ENCODE measurements at places on chromosomes 4 and X. TPM values are rescaled to one million over a fixed set of nuclear protein-coding genes. Genes with fewer than 3 reads are reported as not detected.
A peak's percentile ranks its signal among the peaks of the same experiment; 100 is the strongest.

Gene ATP5ME
- 108 TPM for total RNA-seq

Gene PDCL2
- not detected for total RNA-seq

Gene DCLK2
- total RNA-seq: 5.2 TPM

Gene MFAP3L
- 19.3 TPM for total RNA-seq

Gene DGAT2L6
- not detected for total RNA-seq

Gene GAGE12F
- total RNA-seq: not detected

Gene TIGD4
- 1.6 TPM for total RNA-seq

DNA sequence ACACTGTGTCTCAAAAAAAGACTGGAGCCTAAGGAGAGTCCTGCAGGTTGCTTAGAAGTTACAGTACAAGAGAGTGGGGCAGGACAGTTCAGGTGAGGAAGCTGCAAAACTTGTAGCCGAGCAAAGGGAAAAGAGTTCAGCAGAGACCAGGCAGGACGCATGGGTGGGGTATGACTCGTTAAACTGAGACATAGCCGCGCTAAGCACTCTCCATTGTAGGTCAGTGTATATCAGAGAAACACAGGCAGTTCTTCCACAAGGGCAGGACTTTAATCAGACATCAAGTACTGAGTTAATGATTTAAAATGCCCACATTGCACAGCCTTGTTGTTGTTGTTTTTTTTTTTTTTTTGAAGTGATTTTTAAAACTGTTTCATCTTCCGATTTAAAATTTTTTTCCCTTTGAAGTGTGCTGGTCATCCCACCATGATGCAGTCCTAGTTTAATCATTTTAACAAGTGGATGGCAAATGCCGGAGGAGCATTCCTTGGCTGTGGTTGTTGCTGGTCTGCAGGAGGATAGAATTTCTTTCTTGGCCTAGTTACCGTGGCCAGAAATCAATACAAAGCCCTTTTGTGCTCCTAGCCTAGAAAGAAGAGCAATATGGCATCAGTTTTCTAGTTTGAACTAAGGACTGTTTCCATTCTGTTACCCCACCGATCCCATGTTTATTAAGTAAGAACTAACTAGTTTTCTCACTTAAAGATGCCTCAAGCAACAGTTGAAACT lies 10.3 kb downstream of the LAP3 start:
- DNase-seq: no peak

- no peak for DNase-seq
Measured at GRCh38 chr4:86218746-86219473, 140.9 kb downstream of the MAPK10 start.

DNA sequence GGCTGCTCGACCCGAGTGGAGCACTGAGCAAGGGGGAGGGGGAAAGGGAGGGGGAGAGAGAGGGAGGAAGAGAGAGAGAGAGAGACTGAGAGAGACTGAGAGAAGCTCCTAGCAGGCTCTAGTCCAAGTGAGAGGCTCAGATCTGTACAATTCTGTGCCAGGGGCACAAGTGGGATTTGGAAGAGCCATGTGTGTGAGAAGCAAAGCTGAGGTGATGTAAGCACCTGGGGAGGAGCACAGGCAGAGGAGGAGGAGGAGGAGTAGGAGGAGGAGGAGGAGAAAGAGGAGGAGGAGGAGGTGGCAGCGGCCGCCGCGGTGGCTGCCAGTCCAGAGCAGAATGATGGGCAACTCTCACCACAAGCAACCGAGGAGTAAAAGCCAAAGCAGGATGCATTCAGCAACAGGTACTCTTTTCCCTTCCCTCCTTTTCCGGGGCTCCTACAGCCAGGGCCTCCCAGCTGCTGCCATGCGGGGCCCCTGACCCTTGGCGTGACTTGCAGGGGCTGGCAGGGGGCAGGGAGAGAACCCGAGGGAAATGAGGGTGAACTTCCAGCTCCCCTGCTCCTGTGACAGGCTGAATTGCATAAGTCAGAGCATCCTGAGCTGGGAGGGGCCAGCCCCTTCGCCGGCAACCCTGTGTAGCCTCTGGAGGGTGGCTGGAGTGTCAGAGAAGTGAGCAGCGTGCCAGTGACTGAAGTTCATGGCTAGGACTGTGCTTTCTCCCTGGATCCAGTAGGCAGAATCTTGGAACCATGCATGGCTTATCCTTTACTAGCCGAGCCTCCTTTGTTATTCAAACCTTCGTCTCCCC lies 62.2 kb downstream of the RTL5 start:
- no peak for DNase-seq

DNA sequence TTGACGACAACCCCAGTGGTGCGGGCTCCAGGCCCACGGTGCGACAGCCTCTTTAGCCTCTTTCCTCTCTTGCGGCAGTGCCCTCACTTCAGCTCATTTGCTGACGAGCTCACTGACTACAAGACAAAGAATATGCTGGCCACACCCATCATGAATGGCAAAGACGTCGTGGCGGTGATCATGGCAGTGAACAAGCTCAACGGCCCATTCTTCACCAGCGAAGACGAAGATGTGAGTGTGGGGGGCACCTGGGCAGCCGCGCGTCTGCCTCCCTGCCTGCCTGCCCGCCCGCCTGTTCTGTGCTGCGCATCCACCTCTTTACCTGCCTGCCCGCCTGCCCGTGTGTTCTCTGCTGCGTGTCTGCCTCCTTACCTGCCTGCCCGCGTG lies 9.2 kb downstream of the PDE6B start:
- DNase-seq: no peak

GRCh38 chrX:33605997-33606396 lies 394.6 kb upstream of the DMD start:
- no peak for DNase-seq

- no peak for DNase-seq
Measured at GRCh38 chrX:137052643-137053235, 18.9 kb upstream of the GPR101 start.

GRCh38 chr4:161540265-161540664 lies 623.5 kb downstream of the FSTL5 start:
- DNase-seq: no peak

- DNase-seq: no peak
Measured at GRCh38 chrX:32496671-32497070, 714.7 kb downstream of the DMD start.

DNA sequence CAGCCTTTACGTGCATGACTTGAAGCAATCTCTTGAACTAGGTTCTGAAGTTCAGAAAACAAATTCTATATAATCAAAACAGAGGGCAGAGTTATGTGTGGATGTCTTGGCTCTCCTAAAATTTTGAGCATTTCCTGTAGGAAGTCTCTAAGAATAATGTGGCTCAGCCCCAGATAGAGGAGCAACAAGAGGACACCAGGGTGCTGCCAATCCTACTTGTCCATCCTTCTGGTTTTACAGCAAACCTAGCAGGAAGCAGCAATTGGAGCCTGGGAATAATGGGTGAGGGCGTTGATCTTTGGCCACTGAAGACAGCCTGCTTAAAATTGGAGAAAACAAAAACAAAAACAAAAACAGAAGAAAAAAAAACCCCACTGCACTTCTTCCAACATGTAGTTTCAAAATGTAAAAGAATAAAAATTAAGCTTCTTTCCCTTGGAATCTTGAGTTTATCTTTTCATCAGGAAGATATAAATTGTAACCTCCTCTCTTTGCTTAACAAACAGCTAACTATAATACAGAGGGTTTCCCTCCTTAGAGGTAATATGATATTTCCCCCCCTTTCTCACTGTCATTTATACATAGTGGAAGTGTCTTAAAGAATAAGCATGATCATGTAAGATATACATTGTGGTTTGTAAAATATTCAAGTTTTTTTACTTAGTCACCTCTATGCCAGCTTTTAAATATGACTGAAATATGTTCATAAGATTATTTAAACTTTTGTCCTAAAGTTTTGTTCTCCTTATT lies 130.6 kb downstream of the FBXO8 start:
- no peak for DNase-seq

- no peak for DNase-seq
Measured at GRCh38 chr4:103375278-103375677, 177.1 kb upstream of the CENPE start.

DNA sequence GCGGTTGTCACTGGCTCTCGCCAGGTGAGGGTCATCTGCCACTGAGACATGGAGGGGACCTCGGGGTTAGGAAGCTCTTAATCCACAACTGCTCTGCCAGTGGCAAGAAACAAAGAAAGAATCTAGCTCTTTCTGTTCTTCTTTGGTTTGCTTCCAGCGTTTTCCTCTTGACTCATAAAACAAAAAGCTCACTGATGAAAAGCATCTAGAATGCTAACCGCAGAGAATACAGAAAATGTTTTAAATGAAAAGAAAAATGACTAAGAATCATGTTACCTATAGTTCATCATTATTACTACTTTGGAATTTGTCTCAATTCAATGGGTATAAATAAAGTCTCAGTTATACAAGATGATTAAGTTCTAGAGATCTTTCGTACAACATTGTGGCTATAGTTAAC lies 274.8 kb upstream of the TENM3 start:
- DNase-seq: no peak

- no peak for DNase-seq
Measured at GRCh38 chr4:88757067-88757466, 59.4 kb upstream of the NAP1L5 start.

DNA sequence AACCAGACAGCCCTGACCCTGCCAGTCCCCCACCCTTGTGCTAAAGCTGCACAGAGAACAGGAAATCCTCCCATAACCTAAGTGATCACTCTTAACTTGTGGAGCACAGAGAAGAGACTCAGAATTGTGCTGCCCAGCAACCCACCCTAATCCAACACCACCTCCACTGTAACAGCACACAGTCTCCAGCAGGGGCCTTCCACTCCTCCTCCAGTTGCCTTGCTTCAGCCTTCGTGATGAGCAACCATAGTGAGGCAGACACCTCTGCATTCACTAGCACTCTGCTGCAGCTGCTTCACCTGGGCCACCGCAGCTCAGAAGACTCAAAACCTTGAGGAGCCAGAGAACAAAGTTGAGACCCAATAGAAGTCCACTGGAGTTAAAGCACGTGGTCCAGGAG lies 7.9 kb upstream of the UGT2B4 start:
- no peak for DNase-seq

GRCh38 chrX:69109706-69110105 lies 55.5 kb downstream of the PJA1 start:
- DNase-seq: peak; percentile 62

- no peak for DNase-seq
Measured at GRCh38 chr4:152961773-152962115, 25.6 kb downstream of the FHDC1 start.
